GM18507 (cell line): ENCODE measurements at places on chromosomes 4 and X.

DNA sequence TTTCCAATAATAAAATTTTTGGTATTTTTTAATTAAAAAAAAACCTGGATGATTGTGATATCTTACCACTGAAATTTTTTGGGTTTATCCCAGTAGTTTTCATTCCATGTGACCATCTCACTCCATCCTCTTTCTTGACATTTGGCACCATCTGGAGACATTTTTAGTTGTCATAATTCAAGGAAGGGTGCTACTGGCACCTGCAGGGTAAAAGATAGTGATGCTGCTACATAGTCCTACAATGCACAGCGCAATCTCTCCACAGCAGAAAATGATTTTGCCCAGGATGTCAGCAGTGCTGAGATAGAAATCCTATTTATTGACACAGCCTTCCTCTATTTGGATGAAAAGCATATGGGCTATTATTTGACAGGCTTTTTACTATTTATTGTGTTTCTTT lies 79.3 kb downstream of the RBPJ start:
- no peak for DNase-seq

DNA sequence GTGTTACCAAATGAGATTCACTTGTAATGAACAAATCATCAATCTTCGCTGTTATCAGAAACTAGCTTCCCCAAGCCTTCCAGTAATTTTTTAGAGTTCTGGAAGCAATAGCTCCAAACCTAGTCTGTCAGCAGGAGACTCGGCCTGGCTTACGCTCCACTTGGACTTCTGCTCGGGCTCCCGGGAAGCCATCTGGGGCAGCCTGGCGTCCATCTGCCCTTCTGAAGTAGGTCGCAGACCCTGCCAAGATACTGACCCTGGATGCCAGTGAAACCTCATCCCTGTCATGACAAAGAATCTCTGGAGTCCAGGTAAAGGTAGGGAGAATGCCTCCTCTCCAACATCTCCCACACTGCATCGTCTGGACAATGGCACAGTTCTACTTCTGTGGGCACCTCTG lies 493.8 kb upstream of the ZFP42 start:
- DNase-seq, result no peak

DNA sequence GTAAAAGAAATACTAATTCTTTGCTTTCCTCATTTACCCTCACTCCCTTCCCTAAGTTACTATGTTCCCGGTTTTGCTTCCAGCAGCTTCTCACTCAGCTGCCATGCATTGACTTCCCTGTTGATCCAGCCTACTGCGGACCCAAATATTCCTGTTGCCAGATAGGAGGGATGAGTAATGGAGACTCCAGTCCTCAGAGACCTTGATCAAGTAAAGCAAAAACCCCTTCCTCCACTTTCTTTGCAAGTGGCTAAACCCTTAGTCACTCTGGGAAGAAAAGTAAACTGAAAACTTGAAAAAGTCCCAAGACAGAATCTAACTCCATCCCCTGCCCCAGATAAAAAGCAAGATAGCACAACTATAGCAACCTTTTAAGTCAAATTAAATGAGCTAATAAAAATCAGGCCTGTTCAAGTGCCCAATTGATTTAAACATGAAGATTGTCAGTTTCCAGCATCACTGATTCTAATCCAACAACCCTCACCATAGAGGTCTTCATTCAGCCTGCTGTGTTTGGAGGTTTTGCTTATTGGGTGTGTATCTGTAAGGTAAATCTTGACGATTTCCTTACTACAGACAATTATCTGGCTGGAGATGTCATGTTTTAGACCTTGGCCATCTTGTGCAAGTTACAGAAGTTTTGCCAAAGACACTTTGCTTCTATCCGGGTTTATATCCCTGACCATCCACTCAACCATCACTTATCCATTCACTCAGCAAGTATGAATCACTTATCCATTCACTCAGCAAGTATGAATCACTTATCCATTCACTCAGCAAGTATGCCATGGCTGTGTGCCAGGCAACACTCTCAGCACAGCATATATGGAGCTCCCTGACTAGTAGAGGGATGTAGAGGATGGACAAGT lies 17.6 kb downstream of the FGFBP1 start:
- no peak for DNase-seq

GRCh38 chr4:8041172-8041571 lies 101.5 kb upstream of the AFAP1 start:
- no peak for DNase-seq

- DNase-seq, result no peak
Measured at GRCh38 chr4:104206784-104207183, 287.9 kb downstream of the CXXC4 start.

DNA sequence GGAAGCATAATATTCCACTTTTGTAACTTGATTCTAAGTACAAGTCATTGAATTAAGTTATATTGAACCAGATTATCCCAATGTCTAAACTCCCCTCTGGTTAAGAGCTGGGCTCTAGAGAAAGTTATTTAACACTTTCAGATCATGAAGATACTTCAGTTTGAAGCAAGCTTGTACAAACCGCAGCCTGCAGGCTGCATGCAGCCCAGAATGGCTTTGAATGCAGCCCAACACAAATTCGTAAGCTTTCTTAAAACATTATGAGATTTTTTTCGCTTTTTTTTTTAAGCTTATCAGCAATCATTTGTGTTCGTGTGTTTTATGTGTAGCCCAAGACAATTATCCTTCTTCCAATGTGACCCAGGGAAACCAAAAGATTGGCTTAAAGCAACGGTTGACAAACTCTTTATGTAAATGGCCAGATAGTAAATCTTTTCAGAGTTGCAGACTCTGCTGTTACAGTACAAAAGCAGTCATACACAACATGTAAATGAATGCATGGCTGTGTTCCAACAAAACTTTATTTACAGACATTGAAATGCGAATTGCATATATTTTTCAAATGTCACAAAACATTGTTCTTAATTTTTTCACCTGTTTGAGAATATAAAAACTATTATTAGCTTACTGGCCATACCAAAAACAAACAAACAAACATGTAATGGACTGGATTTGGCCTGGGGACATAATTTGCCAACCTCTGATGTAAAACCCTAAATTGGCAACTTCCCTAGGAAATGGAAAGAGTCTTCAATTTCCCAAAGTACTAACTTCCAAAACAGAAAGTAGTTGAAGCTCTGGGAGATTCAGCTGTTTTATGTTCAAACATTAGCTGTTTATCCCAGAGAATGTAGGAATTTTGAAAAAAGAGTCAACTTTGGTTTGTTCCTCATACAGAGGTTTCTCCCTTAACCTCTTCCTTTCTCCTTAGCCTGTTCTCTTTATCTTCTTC lies 201.1 kb upstream of the MBNL3 start:
- no peak for DNase-seq
